NCI-H524 (cell line): ENCODE measurements at places on chromosomes 6 and 20.

DNA sequence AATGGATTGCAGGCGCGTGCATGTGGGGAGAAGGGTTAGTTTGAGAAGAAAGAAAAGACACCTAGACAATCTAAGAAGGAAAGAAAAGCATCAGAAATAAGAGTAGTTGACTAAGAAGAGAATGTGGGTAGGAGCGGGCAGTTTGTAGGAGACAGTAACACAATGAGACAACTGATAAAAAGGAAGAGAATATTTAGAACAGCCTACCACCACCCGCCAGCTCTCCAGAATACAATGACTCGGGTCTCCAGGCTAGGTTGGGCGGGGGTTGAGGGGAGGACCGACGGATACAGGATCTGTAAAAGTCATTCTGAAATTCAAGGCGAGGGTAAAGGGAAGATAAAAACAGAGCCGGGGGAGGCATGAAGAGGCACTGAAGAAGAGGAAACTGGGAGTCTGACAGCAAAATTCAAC, 712 bp downstream of the ABHD16A start:
- DNase-seq, result no peak

DNA sequence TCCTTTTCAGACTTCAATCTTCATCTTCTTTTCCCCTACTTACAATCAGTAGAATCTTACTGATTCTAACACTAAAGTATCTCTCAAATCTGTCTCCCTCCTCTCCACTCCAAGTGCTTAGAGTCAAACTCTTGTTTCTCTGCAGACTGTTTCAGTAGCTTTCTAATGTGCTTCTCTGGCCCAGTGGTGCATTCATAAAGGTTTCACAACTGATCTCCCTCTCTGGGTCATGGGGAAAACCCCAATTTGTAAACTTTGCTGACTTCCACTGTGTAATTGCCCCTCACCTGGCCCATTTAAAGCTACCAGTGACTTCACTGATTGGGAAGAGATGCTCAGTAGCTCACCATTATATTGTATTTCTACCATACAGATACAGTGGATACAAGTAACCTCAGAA, 183.6 kb downstream of the FAXC start:
- DNase-seq, result no peak

DNA sequence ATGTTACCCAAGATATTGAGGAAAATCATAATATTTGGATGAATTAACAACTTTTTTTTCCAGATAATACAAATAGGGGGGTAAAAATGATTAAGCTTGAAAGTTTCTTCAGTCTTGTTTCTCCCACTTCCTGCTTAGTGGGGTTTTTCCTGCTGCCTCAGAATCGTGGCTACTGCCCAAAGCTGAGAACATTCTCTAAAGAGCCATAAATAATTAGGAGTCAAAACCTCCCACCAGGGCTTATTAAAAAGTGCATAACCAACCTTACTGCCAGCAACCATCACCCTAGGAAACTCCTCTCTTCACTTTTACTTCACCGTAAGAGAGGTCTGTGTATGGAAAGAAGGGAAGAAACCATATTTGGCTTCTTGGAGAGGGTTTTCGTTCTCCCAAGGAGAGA, 9.0 kb upstream of the LCA5 start:
- DNase-seq, result no peak

DNA sequence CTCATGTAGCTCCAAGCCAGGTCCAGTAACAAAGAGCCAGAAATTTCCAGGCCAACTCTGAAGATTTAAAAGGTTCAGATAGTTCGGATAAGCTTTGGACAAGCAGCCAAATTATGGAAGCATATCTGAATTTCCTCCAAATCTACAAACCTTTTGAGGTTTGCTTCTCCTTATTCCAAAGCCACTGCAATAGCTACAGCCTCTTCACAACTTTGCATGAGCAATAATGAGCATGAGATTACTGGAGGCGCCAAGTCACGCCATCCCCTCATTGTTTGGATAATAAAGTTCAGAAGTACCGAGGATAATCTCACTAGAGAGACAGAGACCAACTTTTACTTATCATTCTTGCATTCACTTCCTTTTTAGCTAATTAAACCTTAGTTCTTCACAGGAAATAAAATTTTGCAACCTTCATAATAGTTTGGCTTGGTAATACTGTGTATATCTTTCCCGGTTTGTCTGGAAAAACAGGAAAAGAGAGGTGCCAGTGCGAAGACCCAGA, 329.6 kb upstream of the RSPO3 start:
- DNase-seq, result no peak

DNA sequence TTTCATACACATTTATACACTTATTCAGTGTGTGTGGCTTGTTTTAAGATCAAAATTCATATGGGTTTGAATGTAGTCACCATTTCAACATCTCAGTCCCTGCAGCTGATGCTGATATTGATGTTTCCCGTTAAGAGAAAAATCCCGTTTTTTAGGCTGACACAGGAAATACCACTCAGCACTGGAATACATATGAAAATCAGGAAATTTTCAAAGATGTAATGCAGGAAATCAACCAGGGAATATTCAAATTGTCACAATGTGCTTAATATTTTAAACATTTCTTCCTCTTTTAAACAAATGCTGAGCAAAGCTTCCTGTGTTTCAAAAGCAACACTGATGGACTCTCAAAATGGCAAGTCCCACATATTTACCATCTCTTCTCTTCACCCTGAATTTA, 94.5 kb upstream of the MARCKS start:
- DNase-seq, result no peak

DNA sequence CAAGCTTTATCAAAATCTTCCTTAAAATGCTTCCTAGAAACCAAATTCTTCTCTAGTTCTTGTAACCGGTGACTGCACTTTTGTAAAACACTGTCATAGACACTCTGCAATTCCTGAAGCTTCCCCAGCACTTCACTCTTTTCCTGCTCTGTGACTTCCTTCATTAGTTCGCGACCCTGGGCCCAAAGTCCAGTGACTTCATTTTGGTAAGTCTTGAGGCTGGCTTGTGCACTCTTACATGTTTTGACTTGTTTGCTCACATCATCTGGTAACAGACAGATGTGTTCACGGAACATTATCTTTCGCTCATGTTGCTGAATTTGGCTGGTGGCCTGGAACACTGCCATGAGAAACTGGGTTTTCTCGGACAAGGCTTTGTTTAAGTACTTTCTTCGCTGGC, 306.2 kb downstream of the SYNE1 start:
- no peak for DNase-seq

DNA sequence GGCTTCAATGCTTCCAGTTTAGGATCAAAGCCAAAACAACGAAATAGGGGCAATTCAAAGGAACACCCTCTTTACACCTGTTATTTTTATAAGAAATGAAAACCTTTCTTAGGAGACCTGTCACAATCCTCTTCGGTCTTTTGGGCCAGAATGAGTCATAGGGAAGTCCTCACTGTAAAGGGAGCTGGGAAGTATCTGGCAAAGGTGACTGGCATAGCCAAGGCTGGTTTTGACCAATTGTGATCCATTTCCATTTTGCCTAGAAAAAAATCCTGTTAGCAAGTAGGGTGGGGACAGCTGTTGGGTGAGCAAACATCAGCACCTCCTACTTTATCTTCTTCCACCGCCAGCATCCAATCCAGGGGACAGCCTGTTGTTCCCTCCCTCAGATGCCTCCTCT, 343.2 kb upstream of the SULF2 start:
- DNase-seq, result no peak

DNA sequence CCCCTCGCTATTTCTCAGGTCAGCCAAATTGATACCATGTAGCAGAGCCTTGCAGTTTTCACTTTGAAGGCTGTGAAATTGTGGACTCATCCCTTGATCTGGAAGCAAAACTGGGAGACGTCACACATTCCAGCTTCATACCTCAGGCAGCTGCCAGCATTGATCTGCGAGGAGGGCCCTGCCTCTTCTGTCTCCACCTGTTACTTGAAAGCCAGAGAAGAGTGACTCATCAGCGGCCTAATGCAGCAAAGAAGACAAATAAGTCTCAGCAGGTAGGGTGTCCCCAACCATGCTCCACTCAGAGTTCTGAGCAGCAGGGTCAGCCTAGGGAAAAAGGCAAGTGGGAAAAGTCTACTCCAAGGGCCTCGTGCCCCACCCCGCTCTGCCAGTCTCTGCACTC, 69.4 kb upstream of the BMP2 start:
- DNase-seq, result no peak

- DNase-seq, result no peak
These were observed 80.6 kb downstream of the CDYL start for GRCh38 chr6:4856785-4857184.

DNA sequence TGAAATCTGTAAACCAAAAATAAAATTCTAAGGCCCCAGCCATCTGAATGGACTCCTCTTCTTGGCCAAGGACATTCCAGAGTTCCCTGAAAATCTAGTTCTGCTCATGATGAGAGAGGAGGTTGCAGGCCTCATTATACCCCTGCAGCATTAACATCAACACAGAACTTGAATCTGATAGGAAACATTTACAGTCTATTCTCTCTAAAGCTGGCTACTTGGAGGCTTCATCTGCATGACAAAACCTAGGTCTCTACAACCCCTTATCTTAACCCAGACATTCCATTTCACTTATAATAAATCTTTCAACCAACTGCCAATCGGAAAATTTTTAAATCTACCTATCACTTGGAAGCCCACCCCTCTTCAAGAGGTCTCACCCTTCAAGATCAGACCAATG, 15.7 kb downstream of the RTN4IP1 start:
- DNase-seq, result no peak

- no peak for DNase-seq
These were observed 40.6 kb downstream of the HECA start for GRCh38 chr6:139175389-139175948.
